ENCODE measurements at places on chromosomes 16 and 17.

- DNase-seq: no peak
These were observed 15.2 kb downstream of the PLA2G10 start for GRCh38 chr16:14678748-14679497.

GRCh38 chr17:21679256-21680146 is 12.8 kb upstream of the KCNJ18 start:
- no peak for DNase-seq

DNA sequence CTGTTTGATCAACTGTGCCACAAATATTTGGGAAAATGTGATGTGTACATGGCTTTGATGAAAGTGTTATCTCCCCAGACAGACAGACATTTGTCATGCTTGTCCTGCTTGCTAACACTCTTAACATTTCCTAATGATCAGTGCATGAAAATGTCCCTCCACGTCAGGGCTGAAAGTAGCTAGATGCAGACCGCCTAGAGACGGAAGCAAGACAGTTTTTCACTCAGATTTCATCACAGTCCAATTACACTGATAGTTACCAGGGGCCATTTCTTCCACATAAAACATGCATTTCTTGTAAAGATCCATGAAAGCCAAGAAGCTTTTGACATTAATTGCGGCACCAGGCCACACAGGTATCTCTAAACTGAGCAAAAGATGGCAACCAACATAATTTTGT is 347.7 kb downstream of the RBFOX1 start:
- no peak for DNase-seq

GRCh38 chr16:26175944-26176343 is 484.2 kb downstream of the HS3ST4 start:
- no peak for DNase-seq

All from ACHN (cell line).